Fibroblast of the aortic adventitia (primary cell): ENCODE measurements at places on chromosomes 3 and 15. TPM values are rescaled to one million over a fixed set of nuclear protein-coding genes. Genes with fewer than 3 reads are reported as not detected.

DNA sequence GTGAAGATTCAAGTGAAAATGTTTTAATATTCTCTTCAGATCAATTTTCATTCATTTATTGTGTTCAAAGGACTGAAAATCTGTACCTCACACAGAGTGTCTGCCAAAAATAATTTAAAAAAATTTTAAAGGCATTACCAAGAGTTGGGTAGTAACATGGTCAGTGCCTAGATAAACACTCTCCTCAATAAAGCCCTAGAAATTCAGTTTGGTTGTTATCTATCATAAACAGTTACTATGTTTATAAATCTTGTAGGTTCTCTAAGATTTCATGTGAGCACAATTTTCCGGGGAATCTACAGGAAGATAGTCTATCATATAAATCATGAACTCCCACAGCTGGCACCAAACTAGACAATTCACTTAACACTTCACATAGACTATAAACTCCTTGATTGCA is 128.6 kb downstream of the GSK3B start:
- DNase-seq, result no peak

GRCh38 chr3:52126500-52126899 is 27.7 kb downstream of the POC1A start:
- DNase-seq, result no peak

- peak; percentile 77 for DNase-seq
These were observed 139.4 kb downstream of the OPA1 start for GRCh38 chr3:193732391-193732790.

GRCh38 chr3:13022348-13023234 is 50.6 kb downstream of the IQSEC1 start:
- peak; percentile 90 for DNase-seq

Gene VGLL3
- total RNA-seq, result 38.8 and 47.4 TPM in 2 replicates

GRCh38 chr3:14472471-14473351 is 67.4 kb downstream of the GRIP2 start:
- DNase-seq, result peak; percentile 86

Gene CHRNA3
- under 0.01 TPM in 1 of 2 replicates, not detected in the other for total RNA-seq

GRCh38 chr3:193240436-193240849 is 579 bp upstream of the PLAAT1 start:
- no peak for DNase-seq

DNA sequence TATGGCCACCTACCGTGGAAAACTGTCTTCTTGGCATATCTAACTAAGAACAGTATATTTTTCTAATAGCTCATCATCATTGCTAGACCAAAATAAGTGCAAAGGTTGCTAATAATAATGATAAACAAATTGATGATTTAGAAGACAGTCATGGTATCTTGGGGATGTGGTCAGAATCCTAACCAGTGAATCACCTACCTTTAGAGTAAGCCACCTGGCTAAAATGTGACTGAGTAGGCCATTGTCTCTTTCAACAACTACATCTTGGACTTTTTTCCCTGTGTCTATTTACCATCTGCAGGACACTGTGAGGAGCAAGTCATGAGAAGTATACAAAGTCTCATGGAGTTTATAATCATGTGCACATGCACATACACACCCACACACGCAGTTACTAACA is 273.5 kb upstream of the SEMA6D start:
- no peak for DNase-seq

- DNase-seq, result peak; percentile 55
These were observed 79.4 kb downstream of the LPP start for GRCh38 chr3:188233320-188233719.

Gene CCR8
- not detected in 2 replicates for total RNA-seq

DNA sequence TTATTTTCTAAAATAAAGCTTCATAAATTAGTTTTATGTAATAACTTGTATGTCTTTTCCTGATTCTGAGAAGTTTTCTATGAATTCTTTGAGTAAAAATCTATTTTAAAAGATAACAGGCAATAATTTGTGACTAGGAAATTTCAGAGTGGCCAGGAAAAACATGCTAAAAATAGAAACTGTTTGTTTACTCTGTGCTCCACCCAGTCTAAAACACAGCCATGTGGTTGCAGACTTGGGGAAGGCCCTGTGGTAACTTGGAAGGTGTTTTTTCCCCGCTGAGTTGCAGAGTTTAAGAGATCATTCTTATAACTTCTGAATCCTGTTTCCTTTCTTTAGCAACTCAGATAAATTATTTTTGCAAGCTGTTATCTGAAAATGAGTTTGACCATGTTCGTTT is 21.9 kb downstream of the PLCL2 start:
- DNase-seq, result peak; percentile 72

- DNase-seq, result peak; percentile 65
These were observed 31.5 kb upstream of the TFDP2 start for GRCh38 chr3:142180761-142181362.

- peak; percentile 44 for DNase-seq
These were observed 109.2 kb upstream of the TPM1 start for GRCh38 chr15:62933386-62933785.

GRCh38 chr3:157290766-157291165 is 130.8 kb upstream of the CCNL1 start:
- DNase-seq, result peak; percentile 98

GRCh38 chr3:30750967-30751366 is 143.5 kb downstream of the GADL1 start:
- no peak for DNase-seq

GRCh38 chr15:92809064-92809879 is 90.9 kb upstream of the CHD2 start:
- peak; percentile 96 for DNase-seq

Gene PYGO1
- 7.3 and 21.2 TPM in 2 replicates for total RNA-seq
